Mesothelial cell of epicardium (in vitro differentiated cells): ENCODE measurements at places on chromosomes 1 and 21.

DNA sequence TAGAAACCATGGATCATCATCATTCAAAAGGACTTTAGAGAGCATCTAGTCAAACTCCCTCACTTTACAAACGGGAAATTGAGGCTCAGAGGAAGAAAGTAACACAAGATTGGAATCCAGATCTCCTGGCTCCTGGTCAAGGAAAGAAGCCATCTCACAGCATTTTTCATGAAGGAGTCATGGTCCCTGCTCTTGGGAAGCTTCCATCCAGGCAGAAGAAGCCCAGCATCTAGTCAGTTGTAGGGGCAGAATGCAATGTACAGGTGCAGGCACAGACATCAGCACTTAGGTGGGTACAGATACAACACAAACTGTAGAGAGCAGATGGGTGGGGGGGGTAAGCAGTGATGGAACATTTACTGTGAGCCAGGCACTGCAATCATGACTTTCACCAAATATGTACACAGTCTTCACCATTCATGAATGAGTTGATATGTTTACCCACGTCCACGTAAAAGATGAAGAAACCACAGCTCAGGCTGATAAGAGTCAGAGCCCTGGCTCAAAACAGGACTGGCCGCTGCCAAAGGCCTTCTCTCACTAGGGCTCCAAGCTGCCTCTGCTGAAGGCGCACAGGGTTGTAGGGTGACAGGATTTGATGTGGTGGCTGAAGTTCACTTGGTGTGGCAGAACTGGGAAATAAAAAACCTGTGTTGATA, 44.0 kb downstream of the OPTC start:
- no peak for DNase-seq

- DNase-seq = no peak
These were observed 141.1 kb upstream of the ETV3 start for GRCh38 chr1:157279138-157279801.

DNA sequence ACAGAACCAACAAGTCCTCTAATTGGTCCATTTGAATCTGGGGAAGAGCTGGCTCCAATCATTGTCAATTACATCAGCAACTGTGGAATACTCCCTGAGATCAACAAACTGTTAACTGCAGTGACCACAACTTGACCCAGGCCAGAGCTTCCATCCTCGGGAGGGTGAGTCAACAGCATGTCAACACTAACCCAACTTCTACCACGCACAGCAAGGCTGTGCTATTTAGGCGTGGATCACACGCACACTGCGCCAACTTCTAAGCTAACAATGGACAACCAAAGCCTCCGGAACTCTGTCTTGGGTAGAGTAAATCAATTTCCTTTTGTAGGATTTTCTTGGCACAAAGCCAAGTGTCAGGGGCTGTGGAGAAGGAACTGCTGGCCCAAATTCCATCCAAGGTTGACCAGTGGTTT, 30.4 kb downstream of the APP start:
- DNase-seq = no peak

- no peak for DNase-seq
These were observed 153.3 kb downstream of the NR5A2 start for GRCh38 chr1:200180821-200181220.

DNA sequence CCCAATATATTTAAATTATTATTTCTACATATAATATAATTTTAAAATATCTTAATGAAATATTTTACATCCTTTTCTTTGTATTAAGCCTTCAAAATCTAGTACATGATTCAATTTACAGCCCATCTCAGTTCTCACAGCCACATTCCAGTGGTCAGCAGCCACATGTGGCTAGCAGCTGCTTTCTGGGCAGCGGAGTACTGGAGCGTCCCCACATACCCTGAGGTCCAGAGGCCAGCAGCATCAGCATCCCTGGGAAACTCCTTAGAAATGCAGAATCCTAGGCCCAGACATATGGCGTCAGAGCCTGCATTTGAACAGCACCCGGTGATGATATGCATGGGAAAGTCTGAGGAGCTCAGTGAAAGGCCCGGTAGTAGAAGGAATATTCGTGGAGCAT, 8.6 kb upstream of the LHX4 start:
- no peak for DNase-seq

DNA sequence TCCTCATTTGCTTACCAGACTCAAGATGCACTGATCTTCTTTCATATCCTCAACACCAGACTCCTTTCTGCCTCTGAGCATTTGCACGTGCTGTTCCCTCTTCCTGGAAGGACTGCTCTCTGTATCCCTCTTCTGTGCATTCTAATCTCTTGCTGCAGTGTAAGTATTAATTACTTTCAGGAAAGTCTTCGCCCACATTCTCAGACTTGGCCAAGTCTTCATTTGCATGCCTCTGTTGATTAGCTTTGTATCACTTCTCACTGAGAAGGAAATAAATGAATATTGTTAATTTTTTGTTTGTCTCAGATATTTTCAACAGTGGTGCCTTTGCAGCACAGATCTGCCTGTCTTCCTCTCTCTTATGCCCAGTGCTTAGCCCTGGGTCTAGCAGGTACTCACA, 50.3 kb upstream of the RAB3GAP2 start:
- DNase-seq = no peak

- no peak for DNase-seq
These were observed 44.2 kb upstream of the EXOSC10 start for GRCh38 chr1:11143907-11144306.

GRCh38 chr1:159653201-159653600, 61.2 kb downstream of the CRP start:
- no peak for DNase-seq

- no peak for DNase-seq
These were observed 63.6 kb downstream of the CLIC6 start for GRCh38 chr21:34732388-34732821.

DNA sequence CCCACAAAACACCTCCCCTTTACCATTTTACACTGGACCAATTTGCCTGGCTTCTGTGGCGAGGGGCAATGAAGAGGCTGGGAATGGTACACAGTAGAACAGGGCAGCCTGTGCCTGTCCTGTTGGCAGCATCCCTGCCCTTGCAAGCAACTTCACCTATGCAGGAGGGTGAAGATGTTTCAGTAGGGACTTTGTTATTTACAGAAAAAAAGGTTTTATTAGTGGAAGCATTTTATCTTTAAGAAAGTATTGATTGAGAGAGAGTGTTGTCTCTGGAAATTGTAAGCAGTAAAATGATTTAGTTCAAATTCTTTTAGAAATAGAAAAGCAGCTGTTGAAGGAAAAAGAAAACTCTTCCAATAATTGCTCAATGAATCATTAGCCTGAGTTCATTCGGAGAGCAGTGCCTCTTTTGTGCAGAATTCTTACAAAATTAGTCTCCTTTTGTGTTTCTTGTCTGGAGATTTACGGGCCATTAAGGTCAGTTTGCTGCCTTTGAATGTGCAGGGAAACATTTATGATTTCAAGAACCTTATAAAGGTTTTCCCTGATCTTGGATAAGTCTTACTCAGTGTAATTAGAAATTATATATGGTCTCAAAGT, 49.1 kb downstream of the HHAT start:
- DNase-seq = no peak

DNA sequence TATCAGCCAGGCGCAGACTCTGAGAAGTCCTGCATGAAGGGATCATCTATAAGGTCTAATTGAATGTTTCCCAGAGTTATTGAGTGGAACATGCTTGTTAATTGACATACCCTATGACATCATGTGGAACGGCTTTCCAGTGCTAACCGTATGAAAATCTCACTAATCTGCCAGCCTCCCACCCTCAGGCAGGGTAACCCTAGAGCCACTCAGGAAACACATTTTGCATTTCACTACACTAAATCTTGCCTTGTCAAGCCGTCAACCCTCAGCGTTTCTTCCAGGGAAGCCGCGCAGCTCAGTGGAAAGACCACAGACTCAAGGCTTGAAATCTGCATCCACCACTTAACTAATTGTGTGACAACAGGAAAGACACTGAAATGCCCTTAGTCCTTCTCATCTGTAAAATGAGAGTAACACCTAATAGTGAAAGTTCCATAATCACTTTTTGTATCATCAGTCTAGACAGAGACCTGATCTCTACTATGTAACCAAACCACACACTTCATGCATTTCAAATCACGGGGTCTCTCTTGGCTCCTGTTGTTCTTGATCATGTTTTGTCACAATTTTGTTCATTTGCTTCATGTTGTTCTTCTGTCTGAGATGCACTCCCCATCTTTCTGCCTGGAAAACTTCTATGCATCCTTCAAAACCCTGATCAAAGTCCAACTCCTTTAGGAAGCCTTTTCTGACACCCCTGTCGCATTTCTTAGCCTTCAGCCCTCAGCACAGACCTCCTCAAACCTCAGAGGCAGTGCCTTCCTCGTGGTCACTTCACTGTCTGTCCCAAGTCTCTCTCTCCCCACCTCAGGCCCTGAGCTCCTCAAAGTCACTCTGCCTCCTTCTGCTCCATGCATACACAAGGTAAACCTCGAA, 246.5 kb downstream of the TOMM20 start:
- no peak for DNase-seq

DNA sequence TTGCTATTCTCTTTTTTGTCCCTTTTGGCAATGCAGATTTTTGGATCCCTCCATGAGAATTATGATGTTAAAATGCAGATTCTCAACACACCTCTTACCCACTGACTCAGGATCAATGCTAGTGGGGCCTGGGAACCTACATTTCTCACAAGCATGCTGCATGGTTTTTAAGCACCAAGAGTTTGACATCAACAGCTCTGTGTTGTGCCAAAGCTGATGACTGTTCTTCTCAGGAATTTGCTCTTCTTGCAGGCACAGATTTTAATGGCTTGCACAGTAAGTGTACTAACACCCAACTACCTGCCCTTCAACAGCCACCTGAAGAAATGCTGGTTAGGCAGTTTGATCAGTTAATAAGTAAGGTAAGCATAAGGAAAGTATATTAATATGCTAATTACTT, 468.7 kb downstream of the PTBP2 start:
- DNase-seq = no peak

DNA sequence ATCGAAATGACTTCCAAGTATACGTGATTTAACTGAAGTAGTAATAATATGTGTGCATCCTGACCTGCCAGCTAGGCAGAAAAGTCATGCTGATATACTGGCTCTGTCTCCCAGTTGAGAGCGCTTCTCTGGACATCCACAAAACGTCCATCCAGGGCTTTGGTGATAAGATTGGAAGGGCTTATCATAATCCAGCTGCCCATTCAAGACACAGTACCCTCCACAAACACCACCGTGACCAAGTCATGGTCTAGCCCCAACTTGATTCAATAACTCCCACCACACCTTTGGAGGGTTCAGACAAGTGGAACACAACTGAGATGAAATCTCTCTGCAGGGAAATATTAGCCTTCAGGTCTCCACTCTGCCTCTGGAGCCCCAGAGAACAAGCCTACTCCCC, 76.2 kb downstream of the CD46 start:
- no peak for DNase-seq

- no peak for DNase-seq
These were observed 105.5 kb downstream of the ZC3H11B start for GRCh38 chr1:219507437-219507836.

DNA sequence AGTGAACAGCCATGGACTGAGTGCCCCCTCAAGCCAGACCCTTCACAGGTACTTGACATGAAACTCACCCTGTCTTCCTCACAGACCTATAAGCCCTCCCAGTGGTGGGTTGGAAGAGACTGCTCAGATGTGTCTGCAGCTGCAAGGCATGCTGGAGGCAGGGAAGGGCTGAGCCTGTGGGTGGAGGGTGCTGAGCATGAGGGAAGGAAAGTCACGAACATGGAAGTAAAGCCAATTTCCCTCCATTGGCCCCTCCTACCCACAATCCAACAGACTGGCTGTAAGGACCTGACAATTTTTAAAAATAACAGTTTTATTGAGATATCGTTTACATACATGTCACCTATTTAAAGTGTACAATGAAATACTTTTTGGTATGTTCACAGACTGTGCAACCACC, 44.1 kb downstream of the RCSD1 start:
- no peak for DNase-seq

DNA sequence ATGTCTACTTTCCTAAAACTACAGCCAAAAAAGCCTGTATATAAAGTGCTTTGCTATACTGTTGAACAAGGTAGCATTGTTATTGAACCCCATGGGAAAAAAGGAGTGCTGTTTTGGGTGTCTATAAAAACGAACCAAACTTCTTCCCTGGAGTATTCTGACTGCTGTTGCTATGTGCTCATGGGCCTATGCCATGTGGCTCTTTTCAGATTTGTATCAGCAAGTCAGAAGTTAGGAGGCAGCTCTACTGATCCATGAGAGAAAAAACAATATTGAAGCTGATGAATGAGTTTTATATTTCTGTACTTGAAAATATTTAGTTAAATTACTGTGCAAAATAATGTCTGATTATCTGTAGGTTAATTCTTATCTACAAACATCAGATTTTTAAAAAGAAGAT, 66.5 kb downstream of the ADGRL2 start:
- no peak for DNase-seq

DNA sequence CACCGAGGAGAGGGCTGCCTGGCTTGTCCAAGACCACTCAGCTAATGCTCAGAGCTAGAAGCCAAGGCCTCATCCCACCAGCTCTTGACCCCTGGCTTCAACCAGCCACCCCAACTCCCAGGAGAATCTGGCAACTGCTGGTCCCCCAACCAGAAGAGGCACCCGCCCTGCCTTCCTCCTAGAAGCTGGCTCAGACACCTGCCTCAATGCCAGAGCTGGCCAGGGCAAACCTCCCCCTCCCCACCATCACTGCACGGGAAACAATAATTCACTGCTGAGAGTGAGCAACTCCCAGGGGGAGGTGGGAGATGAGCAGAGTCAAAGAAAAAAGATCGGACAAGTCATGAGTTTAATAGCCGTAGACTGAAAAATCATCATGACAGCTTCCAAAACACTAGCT, 3.3 kb downstream of the CHD5 start:
- DNase-seq = no peak

DNA sequence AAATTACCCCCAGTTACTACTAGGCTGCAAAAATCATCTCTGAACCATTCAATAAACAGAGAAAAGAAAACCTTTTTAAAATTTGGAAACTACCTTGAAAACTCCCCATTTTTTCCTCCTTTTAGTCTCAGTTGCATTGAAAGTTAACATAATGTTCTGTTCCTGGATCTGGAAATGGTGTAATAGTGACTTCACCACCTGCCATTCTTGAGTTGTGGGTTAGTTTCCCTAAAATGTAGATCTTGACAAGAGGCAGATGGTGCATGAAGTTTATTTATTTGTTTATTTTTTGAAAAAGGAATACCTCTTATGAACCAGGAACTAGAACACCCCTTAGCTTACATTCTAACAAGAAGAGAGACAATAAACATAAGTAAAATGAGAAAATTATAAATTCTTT, 72.8 kb downstream of the ATF6 start:
- DNase-seq = no peak

DNA sequence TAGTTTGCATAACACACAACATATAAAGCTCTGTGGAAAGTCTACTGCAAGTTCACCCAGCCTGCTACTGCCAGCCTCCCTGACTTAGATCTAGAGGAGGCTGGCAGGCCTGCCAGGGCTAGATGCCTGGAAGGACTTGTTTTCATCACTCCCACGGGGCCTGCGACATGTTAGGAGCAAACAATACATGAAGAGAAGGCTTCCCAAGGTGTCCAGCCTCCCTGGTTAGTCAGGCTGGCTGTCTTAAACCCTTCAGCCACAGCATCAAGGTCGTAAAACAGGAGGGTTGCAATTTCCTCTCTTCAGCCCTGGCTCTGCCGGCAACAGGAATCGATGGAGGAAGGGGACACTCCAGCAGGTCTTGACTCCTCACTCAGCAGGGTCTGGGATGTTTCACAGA, 104.5 kb downstream of the NGF start:
- no peak for DNase-seq

GRCh38 chr1:53127546-53127945, 14.9 kb downstream of the SLC1A7 start:
- DNase-seq = no peak

GRCh38 chr1:111489604-111490003, 13.8 kb downstream of the ADORA3 start:
- no peak for DNase-seq
